ENCODE measurements at places on chromosomes 3 and 15.

- no peak for DNase-seq
Observed at GRCh38 chr3:183490653-183491052, 62.2 kb upstream of the MCF2L2 start.

DNA sequence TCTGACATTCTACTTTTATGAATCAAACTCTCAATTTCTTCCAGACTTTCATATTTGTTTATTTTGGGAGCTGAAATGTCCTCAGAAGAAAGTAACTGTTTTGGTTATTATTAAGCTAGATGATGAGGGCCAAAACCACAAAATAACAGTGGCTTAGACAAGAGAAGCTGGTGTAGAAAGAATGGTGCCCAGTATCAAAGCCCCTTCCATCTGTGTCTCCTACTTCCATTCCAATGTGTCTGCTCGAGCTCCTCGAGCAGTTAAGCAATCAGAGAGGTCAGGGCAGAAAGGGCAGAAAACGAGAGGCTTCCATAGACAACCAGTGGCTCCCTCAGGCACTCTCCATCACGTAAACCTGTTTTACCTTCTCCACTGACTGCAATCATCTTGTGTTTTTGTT, 59.7 kb upstream of the MAGI1 start:
- DNase-seq: no peak

DNA sequence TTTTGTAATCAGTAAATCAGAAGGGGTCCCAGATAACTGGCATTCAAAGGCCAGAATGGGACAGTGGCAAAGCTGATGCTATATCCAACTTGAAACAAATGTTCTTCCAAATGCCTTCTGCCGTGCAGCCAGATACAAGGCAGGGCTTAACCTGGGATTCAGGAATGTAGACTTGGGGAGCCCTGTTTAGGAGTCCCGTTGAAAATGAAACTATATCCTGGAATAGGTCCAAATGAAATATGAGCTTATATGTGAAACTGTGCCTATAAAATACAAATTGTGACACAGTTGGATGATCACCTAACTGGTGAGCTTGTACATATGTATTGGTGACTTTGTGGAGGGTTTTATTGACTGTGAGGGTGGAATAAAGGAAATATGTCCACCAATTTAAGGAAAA, 28.7 kb downstream of the FRMD4B start:
- no peak for DNase-seq

DNA sequence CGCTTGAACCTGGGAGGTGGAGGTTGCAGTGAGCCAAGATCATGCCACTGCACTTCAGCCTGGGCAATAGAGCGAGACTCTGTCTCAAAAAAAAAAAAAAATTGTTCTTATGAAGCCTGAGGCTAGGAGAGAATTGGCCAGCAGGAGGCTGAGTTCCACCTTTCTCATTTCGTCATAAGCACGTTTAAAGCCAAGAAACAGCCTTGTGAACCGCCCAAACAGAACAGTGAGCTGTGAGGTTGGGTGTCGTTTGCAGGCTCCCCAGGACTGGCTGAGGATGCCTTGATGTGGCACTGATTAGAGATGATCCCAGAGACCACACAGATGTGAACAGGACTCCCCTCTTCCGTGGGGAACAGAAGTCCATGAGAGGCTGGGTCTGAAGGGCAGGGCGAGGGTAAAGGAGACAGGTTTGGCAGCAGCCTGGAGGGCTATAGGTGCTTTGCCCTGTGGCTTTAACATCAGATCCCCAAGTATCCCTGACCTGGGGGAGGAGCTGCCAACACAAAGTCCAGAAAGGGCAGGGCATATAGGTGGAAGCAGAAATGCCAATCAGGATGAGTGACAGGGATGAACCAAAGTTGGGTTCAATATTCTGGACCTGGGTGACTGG, 52.9 kb downstream of the CLEC3B start:
- DNase-seq: no peak

GRCh38 chr15:69616558-69616957, 163.9 kb downstream of the RPLP1 start:
- DNase-seq: no peak

GRCh38 chr15:95874637-95875036, 455.9 kb upstream of the NR2F2 start:
- no peak for DNase-seq

- no peak for DNase-seq
Observed at GRCh38 chr3:133445108-133445507, 45.3 kb downstream of the BFSP2 start.

DNA sequence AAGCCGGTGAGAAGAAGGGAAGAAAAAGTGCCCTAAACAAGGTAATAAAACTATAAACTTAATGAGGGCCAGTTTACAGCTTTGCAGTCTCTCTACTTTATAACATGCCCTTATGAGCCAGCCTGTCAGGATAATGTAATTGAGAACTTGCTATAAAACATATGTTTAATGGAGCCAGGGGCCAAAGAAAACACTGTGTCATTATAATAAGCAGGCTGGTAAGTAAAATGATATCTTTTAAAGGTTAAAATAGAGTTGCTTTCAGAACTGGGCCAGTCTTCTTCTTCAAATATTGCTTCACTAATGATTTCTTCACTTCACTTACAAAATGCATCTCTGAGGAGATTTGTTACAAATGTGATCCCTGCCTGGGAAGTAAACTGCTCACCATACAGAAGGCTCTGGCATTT, 192.5 kb downstream of the SHOX2 start:
- DNase-seq: no peak

- DNase-seq: no peak
Observed at GRCh38 chr3:12742330-12743107, 16.5 kb downstream of the TMEM40 start.

- DNase-seq: no peak
Observed at GRCh38 chr3:106336619-106337018, 467.8 kb upstream of the CBLB start.

- no peak for DNase-seq
Observed at GRCh38 chr15:60701261-60702019, 222.5 kb upstream of the ICE2 start.

DNA sequence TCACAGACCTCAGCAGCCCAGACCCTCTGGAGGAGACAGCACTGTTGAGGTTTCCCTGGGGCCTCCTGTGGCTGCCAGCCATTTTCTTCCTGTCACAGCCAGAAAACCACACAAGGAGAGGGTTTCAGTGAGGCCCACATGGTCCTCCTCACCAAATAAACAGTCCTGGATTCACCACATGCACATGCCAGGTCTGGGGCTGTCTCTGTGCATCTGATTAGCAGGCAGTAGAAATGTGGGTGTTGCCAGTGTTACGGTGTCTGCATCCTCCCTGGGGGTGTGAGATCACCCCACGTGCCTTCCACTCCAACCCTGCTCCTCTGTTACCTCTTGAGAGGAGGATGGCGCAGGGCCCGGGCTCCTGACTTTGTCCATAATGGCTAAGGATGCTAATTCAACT, 140.4 kb downstream of the CHDH start:
- no peak for DNase-seq

DNA sequence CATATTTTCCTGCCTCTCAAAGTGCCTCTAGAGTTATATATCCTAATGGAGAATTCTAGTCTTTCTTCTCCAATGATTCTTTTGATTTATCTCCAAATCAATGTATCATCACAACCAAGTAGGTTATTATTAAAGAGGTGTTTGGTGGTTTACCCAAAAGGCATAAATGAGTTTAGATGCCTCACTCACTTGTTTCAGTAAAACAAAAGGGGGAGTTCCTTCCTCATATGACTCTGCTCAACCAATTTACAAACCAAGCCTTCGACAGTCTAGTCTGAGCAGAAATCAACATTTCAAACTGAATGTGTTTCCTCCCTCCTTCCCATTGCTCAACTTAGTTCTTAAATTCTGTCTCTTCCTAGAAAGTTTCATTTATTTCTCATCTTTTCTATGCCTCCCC, 116.5 kb downstream of the TNIK start:
- no peak for DNase-seq

DNA sequence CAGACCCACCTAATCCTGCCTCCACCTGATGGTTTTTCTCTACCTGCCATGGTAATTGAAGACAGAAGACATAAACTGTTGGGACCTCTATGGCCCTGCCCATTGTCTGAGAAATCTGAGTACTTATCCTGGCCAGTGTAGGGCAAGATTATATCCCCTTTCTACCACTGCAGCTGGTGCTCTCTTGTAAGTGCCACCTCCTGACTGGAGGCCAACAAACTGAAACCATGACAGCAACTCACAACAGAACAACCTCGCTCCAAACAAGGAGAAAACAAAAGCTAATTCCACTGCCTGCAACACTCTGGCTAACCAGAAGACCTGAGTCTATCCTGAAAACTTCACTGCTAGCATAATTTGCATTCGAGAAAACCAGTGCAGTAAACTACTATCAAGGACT, 82.9 kb downstream of the CLDN1 start:
- DNase-seq: no peak

GRCh38 chr15:90184786-90185704, 16.1 kb upstream of the SEMA4B start:
- DNase-seq: no peak

DNA sequence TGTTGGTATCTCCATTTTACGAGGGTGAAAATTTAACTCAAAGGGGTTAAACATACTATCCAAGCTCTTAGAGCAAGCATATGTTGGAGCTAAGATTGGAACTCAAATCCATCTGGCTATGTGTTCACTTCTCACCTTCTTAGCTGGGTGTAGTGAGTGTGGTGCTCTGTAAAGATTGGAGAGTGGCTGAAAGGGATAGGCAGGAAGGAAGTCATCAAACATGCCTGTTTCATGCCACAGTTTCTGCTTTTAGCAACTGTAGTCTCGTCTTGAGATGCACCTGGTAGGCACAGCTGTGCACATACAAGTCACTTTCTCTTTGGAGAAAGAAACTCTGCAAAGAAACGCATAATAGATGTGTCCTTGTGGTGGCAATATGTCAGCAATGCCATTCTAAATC, 189.1 kb upstream of the MDFIC2 start:
- DNase-seq: no peak

DNA sequence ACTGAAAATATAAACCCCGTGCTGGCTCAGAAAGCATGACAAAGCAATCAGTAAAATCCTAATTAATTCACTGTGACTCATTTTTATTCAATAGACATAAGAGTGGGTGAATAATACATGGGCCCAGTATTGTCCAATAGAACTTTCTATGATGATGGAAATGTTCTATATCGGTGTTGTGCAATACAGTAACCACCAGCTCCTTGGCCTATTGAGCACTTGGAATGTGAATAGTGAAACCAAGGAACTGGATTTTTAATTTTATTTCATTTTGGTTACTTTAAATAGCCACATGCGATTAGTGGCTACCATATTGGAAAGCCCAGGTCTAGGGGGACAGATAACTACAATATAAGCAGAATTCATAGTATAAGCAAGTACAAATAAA, 69.8 kb upstream of the PPP2R3A start:
- DNase-seq: no peak

DNA sequence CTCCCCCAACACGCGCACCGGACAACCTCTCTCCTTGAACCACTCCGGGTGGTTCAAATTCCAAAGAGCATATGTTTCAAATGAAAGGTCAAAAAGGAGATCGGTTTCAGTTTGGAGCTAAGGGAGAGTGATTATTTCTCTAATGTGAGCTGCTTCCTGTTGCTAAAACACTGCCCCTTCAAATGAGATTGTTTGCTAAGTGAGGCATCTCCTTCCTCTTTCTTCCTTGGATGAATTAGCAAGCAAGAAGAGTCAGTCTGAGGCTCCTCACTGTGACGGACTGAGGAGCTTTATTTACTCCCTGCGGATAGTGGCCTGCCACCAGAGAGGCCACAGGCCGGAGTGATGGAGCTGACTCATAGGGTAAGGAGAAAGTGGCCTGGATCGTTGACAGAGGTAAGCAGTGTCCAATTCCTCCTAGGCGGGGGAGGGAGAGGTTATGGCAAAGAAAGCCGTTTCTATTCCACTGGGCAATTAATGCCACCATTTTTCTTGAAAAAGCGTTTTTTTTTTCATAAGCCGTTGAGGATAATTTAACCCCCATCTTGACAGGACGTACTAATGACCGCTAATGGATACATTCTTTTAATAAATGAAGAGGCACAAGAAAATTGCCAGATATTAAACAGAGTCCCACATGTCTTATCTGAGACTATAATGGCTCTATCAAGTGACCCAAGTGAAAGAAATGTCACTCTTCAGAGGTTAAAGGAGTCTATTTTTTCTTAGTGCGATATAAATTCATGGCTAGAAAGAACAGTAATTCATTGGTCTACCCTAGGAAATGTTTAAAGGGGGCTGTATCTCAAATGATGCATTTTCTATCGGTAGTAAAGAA, 167.0 kb upstream of the ANKRD28 start:
- DNase-seq: no peak

DNA sequence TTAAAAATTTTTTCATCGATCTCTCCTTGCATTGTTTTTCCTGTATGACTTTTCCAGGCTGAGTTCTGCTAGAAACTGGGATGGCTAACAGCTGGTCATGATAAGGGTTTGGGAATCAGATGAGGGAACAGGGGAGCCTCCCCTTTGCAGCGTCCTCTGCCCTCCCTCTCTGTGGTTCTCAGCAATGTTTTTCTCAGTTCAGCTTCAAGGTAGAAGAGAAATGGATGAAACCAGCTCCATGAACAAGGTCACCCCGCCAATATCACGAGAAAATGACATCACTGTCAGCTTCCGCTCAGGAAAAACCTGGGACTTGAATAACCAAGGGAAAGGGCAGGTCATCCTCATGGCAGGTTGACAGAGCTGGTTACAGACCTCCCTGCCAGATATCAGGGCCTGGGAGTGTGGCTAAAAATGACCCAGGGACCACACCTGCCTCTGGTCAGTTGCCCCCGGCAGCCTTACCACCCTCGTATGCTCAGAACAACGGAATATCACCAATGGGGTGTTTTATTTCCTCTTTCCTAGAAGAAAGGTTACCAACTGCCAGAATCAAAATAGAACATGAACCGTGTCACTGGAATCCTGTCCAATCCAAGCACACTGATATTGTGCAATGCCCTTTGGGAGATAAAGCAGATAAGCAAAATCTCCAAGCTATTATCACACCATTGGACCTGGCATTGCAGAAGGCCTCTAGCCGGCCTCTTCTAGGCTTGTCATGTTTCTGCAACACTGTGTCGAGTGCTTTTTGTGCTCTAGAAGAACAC, 26.1 kb downstream of the LSM3 start:
- no peak for DNase-seq

DNA sequence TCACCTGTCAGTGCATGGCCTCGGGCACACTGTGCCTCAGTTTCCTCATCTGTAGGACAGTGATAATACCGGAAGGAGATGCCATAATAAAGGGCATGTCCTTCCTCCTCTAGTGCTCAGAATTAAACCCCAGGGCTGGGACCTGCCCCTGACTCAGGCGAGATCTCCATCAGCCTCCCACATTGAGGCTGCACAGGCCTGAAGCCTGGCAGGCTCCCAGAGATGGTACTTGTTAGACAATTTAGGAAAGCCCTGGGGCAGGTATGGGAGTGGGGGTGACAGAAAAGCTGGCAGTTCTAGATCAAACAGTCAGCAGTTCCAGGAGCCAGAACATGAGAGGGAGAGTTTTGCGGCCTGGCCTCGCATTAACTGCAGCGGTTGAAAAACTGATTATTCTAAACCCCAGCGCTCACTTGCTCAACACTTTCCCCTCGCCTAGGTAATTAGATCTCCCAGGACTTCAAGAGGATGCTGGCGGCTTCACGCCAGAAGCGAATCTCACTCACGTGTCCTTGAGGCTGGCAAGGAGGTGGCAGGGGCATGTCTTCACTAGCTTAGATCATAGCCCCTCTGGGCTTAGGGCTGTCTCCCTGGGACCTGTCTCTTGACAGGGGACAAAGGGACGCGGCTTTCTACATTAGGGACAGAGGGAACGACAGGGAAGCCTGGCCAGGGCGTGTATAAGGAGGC, 73.1 kb downstream of the ATP2B2 start:
- no peak for DNase-seq

GRCh38 chr15:77499087-77499760, 78.5 kb downstream of the HMG20A start:
- DNase-seq: no peak

- no peak for DNase-seq
Observed at GRCh38 chr15:66184936-66185790, 68.4 kb downstream of the MEGF11 start.

Measured in activated naive CD8-positive, alpha-beta T cell treated with anti-CD3 and anti-CD28 coated beads, Interleukin-2, amount 50 U/mL, for 16 hours (primary cell).